ENCODE measurements at places on chromosomes 6 and 20.

DNA sequence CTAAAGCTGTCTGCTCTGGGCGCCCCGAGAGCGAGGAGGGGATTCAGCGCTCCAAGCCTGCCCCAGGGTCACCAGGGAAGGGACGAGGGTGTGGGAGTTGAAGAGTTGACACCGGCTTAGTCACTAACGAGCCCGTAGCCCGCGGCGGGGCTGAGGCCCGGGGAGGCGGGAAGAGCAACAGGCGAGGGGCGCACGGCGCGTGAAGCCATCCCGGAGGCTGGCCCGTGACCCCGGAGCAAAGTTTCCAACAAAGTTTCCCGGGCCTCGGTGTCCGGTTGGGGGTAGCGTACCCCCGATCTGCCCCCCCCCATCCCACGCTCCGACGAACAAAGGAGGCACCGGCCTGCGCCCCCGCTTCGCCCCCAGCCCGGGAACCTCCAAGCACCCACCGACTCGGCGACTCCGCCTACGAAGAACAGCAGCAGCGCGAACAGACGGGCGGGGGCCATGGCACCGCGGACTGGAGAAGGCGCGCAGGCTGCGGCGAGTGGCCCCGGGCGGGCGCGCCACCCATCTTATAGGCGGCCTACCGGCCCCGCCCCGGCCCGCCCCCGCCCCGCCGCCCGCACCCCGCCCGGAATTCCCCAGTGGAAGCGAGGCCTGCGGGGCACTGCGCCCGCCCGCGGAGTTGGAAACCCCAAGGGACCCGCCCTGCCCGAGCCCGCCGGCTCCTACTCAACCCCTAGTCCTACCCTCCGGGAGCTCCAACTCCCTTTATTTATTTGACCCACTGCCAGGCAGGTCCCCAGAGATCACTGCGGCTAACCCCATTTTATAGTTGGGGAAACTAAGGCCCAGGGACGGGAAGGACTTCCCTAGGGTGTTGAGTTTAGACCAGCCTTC is at the start of gene SDC4:
Gene SDC4, minus strand, starts transcription at position 489 of the 843 bp plus-strand sequence. Its CDS starts 40 bp downstream, at position 449.
- no peak for DNase-seq

GRCh38 chr6:170234419-170234818 is 56.5 kb downstream of the DLL1 start:
- DNase-seq, result no peak

DNA sequence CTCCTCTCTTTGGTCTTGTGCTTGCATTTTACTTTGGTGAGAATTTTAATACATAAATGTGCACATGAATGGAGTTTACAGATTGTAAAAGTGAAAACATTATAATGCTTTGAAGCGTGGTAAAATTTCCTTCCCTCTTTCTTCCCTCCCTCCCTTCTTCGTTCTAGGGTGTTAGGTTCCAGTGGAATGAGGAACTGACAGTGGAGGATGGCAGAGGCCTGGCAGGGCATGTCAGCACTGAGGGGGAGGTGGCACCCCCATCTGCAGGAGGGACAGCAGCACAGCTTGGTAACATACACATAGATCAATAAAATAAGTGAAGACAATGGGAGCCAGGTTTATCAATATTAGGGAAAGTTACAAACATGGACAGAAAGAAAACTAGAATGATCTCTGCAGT is 47.5 kb downstream of the RNASET2 start:
- no peak for DNase-seq

- DNase-seq, result no peak
These were observed 10.5 kb upstream of the ZNF334 start for GRCh38 chr20:46523696-46524328.

- DNase-seq, result no peak
These were observed 216.0 kb upstream of the SSTR4 start for GRCh38 chr20:22819112-22819511.

DNA sequence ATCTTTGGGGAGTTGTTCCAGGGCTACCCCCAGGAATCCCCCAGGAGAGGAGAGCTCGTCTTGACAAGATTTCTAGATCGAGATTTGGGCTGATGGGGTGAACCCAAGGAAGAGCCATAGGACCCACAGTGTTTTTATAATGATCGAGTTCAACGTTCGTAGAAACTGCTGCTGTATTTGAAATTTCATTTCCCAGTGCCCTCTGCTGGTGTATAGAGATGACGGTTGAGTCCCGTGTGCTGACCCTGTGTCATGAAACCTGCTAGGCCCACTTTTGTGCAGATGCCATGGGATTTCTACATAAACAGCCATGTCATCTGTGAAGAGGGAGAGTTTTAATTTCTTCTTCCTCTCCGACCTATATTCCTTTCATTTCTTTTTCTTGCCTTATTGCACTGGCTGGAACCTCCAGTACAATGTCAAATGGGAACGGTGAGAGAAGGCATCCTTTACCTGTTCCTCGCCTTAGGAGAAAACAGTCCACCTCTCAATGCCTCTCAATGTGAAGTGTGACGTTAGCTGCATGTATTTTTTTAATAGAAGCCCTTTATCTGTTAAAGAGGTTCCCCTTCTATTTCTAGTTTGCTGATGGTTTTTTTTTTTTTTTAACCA is 28.6 kb upstream of the NTSR1 start:
- no peak for DNase-seq

- no peak for DNase-seq
These were observed 241.6 kb downstream of the PHACTR1 start for GRCh38 chr6:12958052-12958706.

DNA sequence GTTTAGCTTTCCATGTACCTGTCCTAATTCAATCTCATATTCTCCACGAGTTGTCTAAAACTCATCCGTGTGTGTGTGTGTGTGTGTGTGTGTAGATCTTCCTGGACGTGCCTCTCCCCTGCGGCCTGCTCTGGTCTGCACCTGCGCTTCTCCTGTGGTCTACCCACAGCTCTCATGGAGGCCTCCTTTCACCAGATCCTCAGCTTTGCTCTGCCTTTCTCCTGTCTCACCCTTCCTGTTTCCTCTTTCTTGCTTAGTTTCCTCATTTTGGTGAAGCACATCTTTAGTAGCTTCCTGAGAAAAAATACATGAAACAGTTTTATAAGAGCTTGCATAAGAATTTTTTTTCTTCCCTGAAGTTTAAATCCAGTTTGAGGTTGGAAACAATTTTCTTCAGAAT is 18.1 kb downstream of the SLX4IP start:
- no peak for DNase-seq

GRCh38 chr6:37192666-37193065 is 22.7 kb downstream of the PIM1 start:
- no peak for DNase-seq

DNA sequence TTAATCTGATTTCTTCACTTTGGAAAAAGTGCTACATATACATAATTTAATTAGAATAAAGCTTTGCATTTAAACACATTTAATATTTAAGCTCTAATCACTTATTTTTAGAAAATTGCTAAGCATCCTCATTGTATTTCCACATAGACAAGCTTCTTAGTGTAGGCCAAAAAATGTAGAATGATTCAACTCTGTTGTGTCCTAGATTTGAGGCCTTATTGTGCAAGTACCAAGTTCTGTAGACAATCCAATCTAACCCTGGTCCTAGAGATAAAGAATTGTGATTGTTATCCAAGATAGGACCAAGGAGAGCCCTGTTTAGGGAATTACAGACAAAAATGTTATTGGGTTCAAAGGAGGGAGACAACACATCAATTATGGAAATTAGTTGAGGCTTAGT is 27.6 kb downstream of the MRAP2 start:
- DNase-seq, result no peak

DNA sequence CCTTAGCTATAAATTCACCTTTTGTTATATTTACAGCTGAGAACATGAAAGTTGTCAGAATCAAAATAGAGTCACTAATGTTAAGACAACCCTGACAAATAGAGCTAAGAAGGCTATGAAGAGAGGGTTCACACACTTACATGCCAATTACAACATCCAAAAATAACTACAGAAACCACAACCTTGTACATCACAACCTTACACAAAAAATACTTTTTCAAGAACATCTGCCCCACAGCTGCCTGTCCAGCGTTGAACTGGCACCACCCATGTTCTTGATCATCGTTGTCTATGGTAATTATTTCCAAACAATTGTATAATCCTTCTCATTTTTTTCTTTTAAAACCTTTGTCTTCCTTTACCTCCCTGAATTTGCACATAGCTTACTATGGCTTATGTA is 231.2 kb upstream of the FKBP1C start:
- no peak for DNase-seq

DNA sequence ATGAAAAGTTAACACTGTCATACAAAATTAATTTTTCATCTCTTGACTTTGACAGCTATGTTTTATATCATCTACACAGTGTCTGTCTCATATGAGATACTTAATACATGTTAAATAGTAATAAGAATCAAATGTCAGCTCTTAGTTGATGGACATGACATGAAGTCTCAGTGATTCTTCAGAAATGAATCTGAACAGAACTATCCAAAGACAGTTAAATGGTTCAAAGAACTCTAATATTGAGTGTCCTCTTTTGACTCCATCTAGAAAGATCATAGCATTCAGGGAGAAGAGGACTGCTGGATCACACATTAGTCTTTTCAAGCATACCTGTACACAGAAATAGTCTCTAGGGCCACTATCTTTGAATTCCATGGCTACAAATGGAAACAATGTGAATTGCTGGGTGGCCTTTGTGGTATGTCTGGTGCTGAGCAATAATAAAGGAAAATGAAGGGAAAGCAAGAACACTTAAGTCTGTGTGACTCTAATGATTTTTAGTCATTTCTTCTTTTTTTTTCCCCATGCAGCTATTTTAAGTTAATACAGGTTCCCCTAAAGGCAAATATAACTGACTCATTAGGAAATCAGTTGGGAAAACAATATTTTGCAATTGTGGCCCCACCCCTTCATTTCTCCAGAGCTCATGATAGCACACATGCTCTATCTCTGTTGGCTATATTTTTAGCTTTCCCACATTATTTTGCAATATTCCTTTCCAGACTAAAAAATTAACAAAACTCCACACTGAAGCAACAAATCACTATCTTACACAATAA is 367.5 kb downstream of the GRIK2 start:
- peak; percentile 55 for DNase-seq

DNA sequence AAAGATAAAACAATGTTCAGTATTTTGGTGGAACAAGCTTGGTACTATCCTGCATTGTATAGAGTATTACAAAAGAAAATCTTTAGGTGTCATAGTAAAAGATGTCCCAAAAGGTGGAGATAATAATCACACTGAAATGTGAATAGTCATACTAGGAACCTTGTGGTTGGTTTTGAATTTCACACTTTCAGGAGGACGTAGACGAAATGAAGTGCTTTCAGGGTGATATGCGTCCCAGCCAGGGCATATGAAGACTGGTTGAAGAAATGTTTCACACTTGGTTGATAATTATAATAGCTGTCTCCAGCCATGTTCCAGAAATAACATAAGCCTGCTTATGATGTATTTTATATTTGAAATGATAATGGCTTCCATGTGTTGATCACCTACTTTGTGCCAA is 60.4 kb downstream of the SCAND1 start:
- no peak for DNase-seq

DNA sequence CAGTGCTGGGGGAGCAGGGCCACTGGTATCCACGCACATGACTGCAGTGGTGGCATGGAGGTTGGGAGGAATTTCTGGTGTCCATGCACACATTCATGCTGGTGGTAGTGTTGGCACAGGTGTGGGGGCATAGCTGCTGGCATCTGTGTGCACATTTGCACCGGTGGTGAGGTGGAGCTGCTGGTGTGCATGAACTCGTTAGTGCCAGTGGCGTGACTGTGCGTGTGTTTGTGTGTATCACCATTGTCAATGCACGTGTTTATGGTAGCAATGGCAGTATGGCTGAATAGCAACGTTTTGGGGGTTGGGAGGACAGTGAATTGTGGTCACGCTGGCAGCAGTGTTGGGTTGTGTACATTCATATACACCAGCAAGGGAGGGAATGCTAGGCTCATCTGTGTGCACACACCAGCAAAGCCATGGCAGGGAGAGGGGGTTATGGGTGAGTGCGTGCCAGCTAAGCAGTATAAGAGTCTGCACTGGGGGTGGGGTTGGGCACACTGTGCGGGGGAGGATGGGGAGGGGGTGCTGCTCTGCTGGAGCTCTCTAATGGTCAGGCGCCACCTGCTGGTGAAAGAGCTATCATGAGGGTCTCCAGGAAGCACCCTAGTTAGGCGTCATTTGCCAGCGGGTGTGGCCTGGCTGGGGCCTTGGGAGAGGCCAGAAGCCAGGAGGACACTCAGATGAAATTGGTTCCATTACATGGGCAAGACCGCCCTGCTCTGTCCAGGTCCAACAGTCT is 626.1 kb upstream of the ID4 start:
- no peak for DNase-seq

GRCh38 chr6:161415302-161415855 is 141.5 kb upstream of the AGPAT4 start:
- no peak for DNase-seq

GRCh38 chr6:88914180-88914579 is 49.2 kb downstream of the RNGTT start:
- DNase-seq, result no peak

- peak; percentile 94 for DNase-seq
These were observed at the start of gene TPX2 for GRCh38 chr20:31738729-31739549. Gene TPX2, plus strand, starts transcription at chr20:31739290. Its CDS starts 18,187 bp downstream, at chr20:31757477.

DNA sequence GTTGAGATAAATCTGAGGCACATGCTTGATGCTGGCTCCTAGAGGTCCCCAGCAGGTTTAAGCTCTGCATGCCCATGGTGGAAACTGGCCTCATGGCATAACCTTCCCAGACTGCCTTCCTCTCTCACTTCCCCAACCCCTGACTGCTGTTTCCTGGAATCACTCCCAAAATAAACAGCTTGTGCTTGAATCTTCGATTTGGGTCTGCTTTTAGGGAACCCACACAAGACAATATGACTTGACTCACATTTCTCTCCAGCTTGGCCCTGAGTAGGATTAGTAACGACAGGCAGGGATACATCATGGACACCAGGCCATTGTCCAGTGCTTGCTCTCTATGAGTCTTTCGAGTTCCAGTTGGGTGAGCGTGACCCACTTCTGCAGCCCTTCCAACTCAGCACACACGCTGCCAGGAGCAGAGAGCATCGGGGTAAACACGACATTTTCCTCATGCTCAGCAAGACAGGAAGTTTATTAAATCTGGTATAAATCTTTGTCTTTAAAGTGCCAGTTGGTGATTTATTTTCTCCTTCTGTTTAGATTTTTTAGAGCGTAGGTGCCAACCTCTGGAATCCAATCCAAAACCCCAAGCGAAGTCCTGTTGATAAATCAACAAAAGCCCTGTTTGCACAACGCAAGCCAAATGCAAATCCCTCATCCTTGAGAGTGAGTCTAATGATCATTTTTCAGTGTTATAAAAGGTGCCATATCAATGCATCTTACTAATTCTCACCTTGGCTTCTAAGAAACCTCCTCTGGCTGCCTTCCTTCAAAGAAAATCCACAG is 135.0 kb downstream of the FOXA2 start:
- DNase-seq, result no peak

DNA sequence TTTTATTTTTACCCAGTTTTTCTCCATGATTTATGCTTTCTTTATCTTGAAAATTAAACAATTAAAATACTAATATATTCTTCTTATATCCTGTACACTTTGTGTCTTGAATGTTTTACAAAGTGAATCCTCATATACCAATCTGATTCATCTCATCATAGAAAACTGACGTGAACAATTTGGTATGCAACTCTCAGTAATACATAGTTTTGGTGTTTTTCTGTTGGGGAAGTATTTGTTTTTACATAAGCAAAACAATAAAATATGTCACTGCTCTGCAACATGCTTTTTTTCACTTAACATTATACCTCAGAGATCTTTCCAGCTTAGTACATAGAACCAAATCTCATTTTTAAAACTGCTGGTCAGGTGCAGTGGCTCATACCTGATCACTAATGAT is 14.7 kb downstream of the DNAAF9 start:
- DNase-seq, result no peak

Data from HS-5 (cell line).